Thoracic aorta (tissue), 2 donors: ENCODE measurements at places on chromosomes 11 and 22. TPM values are rescaled to one million over a fixed set of nuclear protein-coding genes. Genes with fewer than 3 reads are reported as not detected.

Gene LDHAL6A
- not detected for total RNA-seq

- DNase-seq, result no peak
Measured at GRCh38 chr11:69048031-69048693, 570 bp upstream of the TPCN2 start.

Gene OR6T1
- total RNA-seq, result not detected

DNA sequence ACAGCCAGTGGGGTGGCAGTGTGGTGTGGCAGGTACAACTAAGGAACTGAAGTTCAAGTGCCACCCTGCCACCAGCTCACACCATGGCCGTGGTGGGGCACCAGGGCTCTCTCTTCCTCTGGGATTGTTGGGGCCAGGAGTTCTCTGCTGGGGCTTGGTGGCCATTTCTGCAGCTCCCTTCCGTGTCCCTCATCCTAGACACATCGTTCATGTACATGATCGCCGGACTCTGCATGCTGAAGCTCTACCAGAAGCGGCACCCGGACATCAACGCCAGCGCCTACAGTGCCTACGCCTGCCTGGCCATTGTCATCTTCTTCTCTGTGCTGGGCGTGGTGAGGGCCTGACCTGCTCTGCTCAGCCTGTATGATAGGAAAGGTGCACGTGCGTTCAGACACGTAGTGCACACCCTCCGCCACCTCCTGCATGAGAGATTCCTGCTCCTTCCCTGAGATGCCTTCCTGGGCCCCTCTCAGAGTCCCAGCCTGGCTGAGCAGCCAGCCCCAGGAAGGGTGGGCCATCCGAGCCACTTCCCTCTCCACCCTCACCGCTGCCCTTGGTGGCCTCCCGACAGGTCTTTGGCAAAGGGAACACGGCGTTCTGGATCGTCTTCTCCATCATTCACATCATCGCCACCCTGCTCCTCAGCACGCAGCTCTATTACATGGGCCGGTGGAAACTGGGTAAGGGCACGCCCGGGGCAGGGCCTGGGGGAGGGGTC is 7.3 kb upstream of the TAGLN start:
- no peak for DNase-seq

GRCh38 chr11:1656670-1657069 is 27.1 kb downstream of the KRTAP5-5 start:
- DNase-seq, result no peak
